ENCODE measurements at places on chromosomes 12 and 14. TPM values are rescaled to one million over a fixed set of nuclear protein-coding genes. Genes with fewer than 3 reads are reported as not detected.

DNA sequence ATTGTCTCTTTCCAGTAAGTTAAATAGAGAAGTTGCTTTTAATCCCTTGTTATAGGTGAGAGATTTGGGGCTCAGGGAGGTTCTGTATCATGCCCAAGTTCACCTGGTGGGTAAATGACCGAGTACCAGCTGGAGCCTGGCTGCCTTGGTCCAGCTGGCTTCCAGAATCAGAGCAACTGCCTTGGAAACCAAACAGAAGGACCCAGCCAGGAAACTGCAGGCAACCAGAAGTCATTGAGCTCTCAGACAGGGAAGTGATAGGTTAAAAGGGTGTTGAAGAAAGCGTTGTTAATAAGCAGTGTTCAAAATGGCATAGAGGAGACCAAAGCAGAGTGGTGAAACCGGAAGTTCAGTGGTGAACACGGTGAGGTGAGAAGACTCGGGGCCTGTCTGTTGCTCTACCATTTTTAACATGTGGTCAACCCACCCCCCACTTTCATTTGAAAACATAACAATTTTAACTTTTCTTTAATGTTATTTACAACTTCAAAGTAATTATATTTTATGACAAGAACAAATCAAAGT, 54.9 kb downstream of the PLEKHG7 start:
- H3K27ac ChIP-seq = no peak overlapping the region
- DNase-seq = no peak
- H3K4me1 ChIP-seq = peaks cover 2% of the 10 kb centered on the region
- no peak overlapping the region for H3K4me3 ChIP-seq
- H3K36me3 ChIP-seq = peaks cover 2% of the 10 kb centered on the region

DNA sequence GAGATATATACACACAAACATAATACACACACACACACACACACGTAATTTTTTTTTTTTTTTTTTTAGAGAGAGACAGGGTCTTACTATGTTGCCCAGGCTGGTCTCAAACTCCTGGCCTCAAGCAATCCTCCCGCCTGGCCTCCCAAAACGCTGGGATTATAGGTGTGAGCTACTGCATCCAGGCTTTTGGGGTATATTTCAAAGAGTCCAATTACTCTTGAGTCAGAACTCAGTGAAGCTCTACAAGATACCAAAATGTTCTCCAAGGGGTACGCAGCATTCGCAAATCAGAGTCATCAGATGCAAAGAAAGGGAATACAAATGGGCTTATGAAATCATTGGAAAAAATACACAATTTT, 54.0 kb downstream of the PHLDA1 start:
- peaks cover 25% of the 10 kb centered on the region for H3K4me1 ChIP-seq
- no peaks in the 10 kb centered on the region for H3K27me3 ChIP-seq
- no peak for DNase-seq
- peak overlapping the region; percentile 80 for H3K4me3 ChIP-seq

DNA sequence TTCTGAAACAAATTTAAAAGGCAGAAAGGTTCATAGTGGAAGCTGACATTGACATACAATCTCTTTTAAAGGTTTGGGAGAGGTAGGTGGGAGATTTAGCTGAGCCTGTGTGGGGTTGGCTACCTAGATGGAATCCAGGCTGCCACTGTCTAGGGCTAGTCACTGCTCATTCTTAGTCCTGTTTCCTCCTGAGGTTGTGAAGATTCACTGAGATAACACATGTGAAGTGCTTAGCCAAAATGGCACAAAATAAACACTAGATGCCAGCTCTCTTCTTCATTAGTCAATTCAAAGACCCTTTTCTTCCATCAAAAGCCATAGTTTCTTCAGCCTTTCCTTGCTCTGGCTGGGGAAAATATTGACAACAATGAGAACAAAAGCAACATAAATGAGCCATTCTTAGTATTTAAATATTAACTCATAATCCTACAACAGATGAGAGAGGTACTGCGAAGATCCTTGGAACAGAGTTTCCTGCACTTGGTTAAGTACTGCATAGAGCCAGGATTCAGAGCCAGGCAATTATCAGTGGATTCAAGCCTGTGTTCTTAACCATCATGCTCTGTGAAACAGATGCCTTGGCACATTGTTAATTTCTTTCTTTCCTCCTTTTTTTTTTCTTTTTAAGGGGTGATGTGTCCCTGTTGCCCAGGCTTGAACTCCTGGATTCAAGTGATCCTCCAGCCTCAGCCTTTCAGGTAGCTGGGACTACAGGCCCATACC, 3.5 kb downstream of the MYF6 start:
- no peak for DNase-seq
- no peaks in the 10 kb centered on the region for H3K4me1 ChIP-seq
- H3K27ac ChIP-seq = no peak overlapping the region
- H3K36me3 ChIP-seq = peaks cover 2% of the 10 kb centered on the region
- peaks cover 42% of the 10 kb centered on the region for H3K27me3 ChIP-seq

- peaks cover 5% of the 10 kb centered on the region for H3K4me1 ChIP-seq
- no peak overlapping the region for H3K4me3 ChIP-seq
- DNase-seq = no peak
- H3K27me3 ChIP-seq = no peaks in the 10 kb centered on the region
- H3K27ac ChIP-seq = peak overlapping the region; percentile 82
These were observed 185.6 kb downstream of the ZFP36L1 start for GRCh38 chr14:68607081-68607866.

DNA sequence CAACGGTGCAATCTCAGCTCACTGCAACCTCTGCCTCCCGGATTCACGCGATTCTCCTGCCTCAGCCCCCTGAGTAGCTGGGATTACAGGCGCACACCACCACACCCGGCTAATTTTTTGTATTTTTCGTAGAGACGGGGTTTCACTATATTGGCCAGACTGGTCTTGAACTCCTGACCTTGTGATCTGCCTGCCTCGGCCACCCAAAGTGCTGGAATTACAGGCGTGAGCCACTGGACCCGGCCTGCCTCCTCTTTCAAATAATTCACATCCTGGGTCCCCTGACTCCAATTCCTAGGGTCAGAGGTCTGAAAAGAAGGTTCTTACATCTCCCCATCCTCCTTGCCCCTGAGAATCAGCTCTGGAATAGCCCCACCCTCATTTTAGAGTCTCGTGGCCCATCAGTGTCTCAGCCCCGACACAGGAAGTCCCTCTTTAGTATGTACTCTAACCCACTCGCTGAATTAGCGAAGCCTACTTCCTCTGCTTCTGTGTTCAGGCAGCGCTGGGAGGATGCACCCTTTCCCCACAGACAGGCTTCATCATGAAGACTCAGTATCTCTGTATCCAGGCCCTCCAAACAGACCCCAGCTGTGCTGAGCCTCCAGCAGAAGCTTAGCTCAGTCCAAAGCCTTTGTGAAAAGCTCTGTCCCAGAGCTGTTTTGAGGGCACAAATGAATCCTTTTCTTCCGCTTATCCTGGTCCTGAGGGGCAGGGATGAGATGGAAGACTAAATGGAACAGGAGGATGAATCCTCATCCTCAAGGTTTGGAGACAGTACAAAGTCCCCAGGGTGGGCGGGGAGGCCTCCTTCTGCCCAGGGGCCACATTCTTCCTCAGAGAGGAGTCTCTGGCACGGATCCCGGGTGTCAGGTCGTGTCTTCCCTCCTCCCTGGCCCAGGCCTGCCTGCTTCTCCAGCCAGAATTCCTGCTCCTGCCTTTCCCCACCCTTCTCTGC, 3.5 kb downstream of the LPAR5 start:
- H3K4me1 ChIP-seq = peaks cover 40% of the 10 kb centered on the region
- no peak for DNase-seq
- H3K36me3 ChIP-seq = no peaks in the 10 kb centered on the region
- H3K27me3 ChIP-seq = no peaks in the 10 kb centered on the region
- H3K4me3 ChIP-seq = peak overlapping the region; percentile 91

DNA sequence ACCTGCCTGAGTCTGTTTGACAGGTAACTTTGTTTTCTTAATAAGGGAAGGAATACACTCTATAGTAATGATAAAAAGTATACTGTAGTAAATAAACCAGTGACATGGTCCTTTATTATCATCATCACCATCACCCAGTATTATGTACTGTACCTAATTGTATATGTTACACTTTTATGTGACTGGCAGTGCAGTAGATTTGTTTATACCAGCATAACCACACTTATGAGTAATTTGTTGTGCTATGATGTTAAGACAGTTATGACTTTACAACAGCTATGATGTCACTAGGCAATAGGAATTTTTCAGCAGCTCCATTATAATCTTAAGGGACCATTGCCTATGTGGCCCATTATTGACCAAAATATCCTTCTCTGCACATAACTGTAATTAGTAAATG, 155.0 kb downstream of the NUBPL start:
- no peaks in the 10 kb centered on the region for H3K27me3 ChIP-seq
- H3K4me1 ChIP-seq = no peaks in the 10 kb centered on the region
- H3K27ac ChIP-seq = no peak overlapping the region
- no peak for DNase-seq
- no peaks in the 10 kb centered on the region for H3K36me3 ChIP-seq

- peak overlapping the region; percentile 49 for H3K27ac ChIP-seq
- no peaks in the 10 kb centered on the region for H3K36me3 ChIP-seq
- peaks cover 3% of the 10 kb centered on the region for H3K4me1 ChIP-seq
- no peak for DNase-seq
These were observed 12.1 kb upstream of the OR6J1 start for GRCh38 chr14:22656226-22656625.

DNA sequence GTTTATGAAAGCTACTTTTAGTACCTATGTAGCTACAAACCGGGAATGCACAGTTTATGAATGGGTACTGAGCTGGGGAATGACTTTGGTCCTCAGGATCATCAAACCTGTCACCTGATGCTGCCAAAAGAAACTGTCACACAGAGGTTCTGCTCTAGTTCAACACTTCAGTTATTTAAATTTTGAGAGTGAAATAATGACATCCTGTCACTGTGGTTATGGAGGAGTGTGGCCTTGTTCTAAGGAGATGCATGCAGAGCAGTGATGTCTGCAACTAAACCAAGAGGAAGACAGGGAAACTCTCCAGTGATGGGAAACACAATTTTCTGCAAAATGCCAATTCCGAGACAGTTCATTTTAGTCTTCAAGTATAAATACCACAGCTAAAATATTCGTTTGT, 4.8 kb upstream of the AEBP2 start:
- peak overlapping the region; percentile 47 for H3K27ac ChIP-seq
- H3K36me3 ChIP-seq = no peaks in the 10 kb centered on the region
- H3K4me3 ChIP-seq = no peak overlapping the region
- no peaks in the 10 kb centered on the region for H3K27me3 ChIP-seq

DNA sequence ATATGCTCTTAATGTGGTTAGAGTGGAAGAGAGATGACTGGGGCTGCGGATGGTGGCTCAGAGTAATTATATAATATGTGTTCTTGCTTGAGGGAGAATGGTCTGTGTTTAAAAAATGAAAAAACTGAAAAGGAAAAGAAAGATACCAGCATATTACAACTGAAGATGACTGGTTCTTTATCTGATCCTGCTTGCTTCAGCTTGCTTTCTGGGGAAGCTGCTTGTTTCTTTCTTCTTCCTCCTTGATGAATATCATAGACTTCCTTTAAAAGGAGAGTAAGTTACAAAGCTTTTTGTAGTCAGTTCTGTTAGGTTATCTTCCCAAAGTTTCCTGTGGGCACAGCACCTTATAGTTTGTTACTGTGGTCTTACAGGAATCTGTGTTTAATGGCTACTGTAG, 210.9 kb downstream of the ERC1 start:
- DNase-seq = no peak
- H3K4me1 ChIP-seq = peaks cover 3% of the 10 kb centered on the region
- no peak overlapping the region for H3K4me3 ChIP-seq
- no peaks in the 10 kb centered on the region for H3K27me3 ChIP-seq
- peak overlapping the region; percentile 29 for H3K27ac ChIP-seq

DNA sequence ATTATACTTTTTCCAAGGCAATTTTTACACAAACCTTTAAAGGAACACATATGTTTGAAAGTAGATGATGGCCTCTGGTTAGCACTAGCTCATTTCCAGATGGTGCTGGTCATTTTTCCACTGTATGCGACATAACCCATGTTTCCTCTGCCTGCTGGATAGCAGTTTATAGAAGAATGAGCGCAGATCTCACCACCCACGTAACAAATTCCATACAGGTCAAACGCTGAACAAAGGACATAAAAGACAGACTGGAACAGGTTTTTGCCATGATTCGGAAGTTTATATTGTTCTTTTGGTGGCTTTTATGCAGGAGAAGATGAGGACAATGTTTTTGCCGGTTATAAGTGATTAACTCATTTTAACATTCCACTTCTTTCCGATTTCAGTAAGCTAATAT, 30.7 kb downstream of the PPP1R36 start:
- no peaks in the 10 kb centered on the region for H3K36me3 ChIP-seq
- peaks cover 2% of the 10 kb centered on the region for H3K4me1 ChIP-seq
- DNase-seq = no peak
- peaks cover 6% of the 10 kb centered on the region for H3K27me3 ChIP-seq
- peak overlapping the region; percentile 69 for H3K27ac ChIP-seq

GRCh38 chr12:80717856-80718255, 1.1 kb downstream of the MYF5 start:
- H3K27ac ChIP-seq = no peak overlapping the region
- peaks cover 15% of the 10 kb centered on the region for H3K27me3 ChIP-seq
- no peak for DNase-seq
- H3K4me1 ChIP-seq = no peaks in the 10 kb centered on the region

DNA sequence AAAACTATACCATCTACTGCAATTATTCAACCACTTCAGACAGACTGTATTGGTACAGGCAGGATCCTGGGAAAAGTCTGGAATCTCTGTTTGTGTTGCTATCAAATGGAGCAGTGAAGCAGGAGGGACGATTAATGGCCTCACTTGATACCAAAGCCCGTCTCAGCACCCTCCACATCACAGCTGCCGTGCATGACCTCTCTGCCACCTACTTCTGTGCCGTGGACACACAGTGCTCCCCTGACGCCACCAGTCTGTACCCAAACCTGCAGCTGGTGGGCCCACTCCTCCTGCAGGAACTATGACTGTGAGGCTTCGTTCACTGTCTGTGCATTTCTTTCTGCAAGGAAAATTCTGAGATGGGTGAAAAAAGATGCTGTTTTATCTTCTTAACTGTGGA, 284.7 kb downstream of the DAD1 start:
- no peaks in the 10 kb centered on the region for H3K27me3 ChIP-seq
- H3K36me3 ChIP-seq = no peaks in the 10 kb centered on the region
- no peak overlapping the region for H3K4me3 ChIP-seq
- H3K4me1 ChIP-seq = no peaks in the 10 kb centered on the region

GALNT16 gene
- total RNA-seq = 0.05 TPM

IFI27L2 gene
- 21.5 TPM for total RNA-seq

CISTR gene
- not detected for total RNA-seq

LTBR gene
- 0.47 TPM for total RNA-seq

ACAD10 gene
- 25.1 TPM for total RNA-seq

KLRG1 gene
- 22.2 TPM for total RNA-seq

CIT gene
- total RNA-seq = 1.6 TPM

Measured in T-helper 17 cell (primary cell).